Activated T-helper 17 cell treated with anti-CD3 and anti-CD28 coated beads, Interleukin-2, amount 50 U/mL, for 72 hours (primary cell): ENCODE measurements at places on chromosomes 7 and 10. TPM values are rescaled to one million over a fixed set of nuclear protein-coding genes. Genes with fewer than 3 reads are reported as not detected.

The KCNH2 gene
- total RNA-seq: 0.77 TPM

The ENTPD1 gene
- 4.5 TPM for total RNA-seq

The PCDH15 gene
- total RNA-seq: not detected

The DNAJC9 gene
- total RNA-seq: 43.5 TPM

The PDE1C gene
- total RNA-seq: not detected

The LEP gene
- total RNA-seq: not detected

The PIK3AP1 gene
- total RNA-seq: 4.3 TPM

The ZNF467 gene
- 0.42 TPM for total RNA-seq

The C10orf105 gene
- 1.0 TPM for total RNA-seq

The OLAH gene
- total RNA-seq: 1.3 TPM

The IDI2 gene
- not detected for total RNA-seq

The RASA4B gene
- 14.1 TPM for total RNA-seq

The VPS37D gene
- total RNA-seq: 0.48 TPM

The SKAP2 gene
- 11.5 TPM for total RNA-seq

The PPIF gene
- total RNA-seq: 73.7 TPM

The HOGA1 gene
- total RNA-seq: not detected

The CRHR2 gene
- total RNA-seq: not detected

The OR2A12 gene
- total RNA-seq: not detected

The AEBP1 gene
- total RNA-seq: 1.2 TPM
